WERI-Rb-1 (cell line): ENCODE measurements at places on chromosomes 2 and 18.

- DNase-seq = no peak
Measured at GRCh38 chr2:65495251-65495877, 63.0 kb upstream of the SPRED2 start.

DNA sequence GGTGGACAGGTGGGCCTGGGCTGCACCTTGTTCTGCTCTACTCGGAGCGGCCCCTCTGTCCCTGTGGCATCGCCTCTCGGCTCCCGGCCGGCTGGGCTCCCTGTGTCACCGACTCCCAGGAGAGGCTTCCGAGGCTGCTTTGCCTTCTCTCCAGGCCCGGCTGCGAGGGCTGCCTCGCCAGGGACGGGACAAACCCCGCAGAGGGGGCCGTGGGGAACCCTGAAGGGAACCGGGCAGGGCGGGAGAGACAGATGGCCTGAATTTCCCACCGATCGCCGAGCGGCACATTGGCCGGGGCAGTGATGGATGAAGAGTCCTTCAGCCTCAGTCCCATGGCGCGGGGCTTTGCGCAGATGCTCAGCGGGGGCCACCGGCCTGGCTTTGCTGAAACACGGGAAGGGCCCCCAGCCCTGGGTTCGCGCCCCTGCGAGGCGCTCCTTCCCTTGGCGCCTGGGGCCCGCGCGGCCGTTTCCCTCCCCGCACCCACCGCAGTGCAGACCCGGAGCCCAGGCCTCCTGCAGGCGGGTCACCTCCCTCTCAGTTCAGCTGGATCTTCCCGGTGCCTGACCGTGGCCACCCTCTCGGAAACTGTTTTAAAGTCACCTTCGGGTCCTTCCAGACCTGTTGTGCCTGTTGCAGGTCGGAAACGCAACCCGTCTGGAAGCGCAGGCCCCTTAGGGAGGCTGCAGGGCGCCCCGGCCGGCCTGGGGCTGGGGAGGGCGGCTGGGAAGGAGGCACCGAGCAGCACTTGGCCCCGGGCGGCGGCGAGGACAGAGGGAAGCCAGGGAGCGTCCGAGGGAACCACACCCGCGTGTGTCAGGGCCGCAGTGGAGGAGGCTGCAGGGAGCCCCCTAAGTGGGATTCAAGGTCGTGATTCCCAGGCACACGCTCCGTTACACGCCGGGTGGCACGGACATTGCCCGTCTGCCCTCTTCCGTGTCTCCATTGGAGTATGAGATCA, 341.9 kb upstream of the SALL3 start:
- DNase-seq = peak; percentile 6

DNA sequence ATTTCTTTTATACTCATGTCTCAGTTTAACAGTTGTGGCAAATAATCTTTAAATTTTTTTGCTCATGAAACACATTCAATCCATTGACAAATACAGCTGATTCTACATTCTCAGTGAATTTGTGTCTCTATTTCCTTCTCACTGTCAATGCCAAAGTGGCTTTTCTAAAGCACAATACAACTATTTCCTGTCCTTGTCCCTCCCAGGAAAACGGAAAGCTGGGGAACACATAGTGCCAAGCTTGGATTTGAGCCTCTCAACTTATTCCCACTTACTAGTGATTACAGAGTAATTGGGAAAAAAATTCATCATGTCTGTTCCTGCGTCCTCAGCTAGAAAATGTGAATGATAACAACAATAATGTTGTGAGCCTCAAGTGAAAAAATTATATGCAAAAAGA, 899.7 kb upstream of the CDH2 start:
- DNase-seq = no peak

DNA sequence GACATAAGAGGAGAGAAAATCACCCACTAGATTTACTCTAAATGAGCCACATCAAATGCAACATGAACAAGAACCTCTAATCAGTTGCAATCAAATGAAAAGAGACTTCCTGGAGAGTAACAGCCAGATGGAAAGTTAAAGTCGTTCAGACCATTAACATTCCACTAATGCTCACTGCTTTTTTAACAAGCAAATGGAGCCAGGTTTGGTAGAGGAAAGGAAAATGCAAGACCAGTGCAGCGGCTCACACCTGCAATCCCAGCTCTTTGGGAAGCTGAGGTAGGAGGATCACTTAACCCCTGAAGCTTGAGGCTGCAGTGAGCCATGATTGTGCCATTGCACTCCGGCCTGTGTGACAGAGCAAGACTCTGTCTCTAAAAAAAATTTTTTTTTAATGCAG, 48.5 kb downstream of the CACNB4 start:
- no peak for DNase-seq

- no peak for DNase-seq
Measured at GRCh38 chr2:18156002-18156401, 277.5 kb downstream of the KCNS3 start.

DNA sequence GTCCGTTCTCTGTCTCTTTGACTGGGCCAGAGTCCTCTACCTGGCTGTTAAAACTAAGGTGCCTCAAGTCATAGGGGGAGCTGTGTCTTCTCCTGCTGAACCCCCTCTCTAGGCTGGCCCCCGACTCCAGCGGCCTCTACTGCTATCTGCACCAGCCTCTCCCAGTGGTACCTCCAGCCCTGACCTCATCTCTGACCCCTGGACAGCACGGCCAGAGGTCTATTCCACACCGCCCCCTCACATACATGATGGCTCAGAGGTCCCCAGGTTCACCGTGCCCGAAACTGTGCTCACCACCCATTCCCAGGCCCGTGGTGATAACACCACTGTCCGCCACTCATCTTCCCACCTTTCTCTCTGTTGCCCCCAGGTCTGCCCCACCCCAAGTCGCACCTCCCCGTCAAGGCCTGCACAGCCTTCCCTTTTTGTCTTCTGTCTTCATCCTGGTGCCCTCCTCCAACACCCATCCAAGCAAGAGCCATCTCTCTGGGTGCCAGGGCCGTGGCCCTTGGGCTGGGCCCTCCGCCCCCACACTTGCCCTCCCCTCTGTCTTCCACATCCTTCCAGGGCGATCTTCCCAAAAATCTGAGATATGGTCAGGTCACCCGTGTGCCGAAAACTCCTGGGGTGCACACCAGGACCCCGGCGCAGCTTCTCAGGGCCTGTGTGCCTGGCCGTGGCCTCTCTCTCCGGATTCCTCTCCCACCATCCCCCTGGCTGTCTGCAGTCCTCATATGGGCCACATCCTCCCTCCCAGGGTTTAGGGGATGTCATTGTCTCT, 134.4 kb upstream of the ID2 start:
- DNase-seq = no peak

DNA sequence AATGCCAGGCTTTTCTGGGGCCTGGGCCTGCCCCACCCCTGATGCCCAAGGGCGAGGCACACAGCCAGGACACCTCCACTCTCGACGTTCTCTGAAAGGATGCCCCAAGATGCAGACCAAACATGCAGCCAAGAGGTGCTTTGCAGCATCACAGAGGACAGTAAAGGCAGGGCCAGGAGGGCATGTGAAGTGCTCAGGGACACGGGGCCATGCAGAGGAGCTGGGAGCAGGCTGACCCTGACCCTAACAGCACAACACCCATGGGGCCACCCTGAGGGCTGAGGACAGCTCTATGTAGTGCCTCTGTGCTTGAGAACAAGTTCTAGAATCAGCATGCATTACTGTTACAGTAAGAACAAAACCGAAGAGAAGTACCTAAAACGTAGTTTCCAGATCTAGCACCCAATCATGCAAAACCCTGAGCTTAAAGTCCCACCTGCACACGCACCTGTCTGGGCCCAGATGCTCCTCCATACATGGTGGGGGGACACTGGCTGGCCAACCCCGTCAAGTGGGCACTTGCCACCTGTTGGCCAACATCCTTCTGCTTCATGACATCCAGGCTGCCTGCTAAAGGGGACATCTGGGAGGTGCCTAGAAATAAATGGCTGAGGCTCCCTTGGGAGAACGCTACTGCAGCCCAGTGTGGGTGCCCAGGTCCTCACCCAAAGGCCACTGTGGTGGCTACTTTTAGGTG, 15.4 kb downstream of the HS6ST1 start:
- no peak for DNase-seq

DNA sequence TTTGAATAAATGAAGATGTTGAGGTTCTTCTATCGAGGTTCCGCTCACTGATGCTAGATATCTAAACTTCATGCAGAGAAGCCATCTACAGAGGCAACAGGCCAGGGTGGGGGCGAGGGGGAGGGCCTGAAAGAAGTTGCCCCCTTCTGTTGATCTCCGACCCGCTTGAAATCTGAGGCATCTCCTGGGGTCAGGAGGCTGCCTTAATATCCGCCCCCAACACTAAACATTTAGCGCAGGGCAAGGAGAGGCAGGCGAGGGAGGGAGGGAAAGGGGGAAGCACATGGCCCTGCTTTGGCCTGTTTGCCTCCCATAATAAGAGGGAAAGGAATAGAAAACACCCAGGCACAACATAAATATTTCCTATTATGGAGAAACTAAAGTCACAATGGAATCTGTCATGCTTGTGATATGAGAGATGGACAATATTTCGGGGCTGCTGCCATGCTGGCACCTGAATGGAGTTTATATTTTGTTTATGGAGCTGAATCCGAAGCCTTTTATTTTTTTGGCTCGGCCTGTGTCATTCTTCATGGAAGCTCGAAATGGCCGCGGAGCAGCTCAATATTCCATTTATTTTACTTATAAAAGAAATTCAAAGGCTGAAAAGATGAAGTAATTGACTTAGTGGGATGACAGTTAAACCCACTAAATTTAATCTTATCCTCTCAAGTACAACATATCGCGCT, 221.1 kb downstream of the INSIG2 start:
- DNase-seq = no peak

GRCh38 chr2:200620606-200621390, 35.0 kb downstream of the AOX1 start:
- no peak for DNase-seq

DNA sequence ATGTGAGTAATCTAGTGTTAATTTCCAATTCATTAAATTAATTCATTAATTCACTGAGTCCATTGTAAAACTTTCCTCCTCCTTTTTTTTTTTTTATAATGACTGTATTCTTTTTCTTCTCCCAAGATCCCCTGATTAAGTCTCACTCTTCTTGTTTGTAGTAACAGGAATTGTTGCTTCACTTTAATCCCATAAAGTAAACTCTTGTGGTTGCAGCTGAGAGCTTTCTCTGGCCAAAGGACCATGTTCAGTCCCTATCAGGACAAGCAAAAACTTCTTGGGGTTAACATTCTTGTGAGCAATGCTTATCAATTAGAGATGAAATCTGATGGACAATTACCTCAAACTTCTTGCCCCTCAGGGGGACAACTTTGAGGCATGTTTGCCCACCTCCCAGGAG, 400.2 kb upstream of the SPHKAP start:
- no peak for DNase-seq

DNA sequence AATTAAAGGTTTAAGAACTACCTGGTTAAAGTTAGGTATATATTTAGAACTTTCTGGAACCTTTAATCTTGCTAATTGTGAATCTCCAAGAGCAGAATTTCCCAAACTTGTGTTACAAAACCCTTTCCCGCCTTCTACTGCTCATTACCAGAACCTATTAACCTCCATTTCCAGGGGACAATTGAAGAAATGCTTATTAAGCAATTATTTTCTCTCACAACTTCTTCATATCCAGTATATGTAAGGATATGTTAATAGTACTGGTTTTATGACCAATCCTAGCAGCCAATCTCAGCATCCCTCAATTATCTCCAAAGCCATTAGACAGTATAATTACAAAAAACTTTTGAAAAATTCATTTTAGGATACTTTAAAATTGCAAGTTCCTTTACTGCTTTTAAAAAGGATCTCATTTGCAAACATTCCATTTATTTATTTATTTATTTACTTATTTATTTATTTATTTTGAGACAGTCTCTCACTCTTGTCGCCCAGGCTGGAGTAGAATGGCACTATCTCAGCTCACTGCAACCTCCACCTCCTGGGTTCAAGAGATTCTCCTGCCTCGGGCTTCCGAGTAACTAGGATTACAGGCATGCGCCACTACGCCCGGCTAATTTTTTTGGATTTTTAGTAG, 3.7 kb downstream of the GFPT1 start:
- DNase-seq = no peak

DNA sequence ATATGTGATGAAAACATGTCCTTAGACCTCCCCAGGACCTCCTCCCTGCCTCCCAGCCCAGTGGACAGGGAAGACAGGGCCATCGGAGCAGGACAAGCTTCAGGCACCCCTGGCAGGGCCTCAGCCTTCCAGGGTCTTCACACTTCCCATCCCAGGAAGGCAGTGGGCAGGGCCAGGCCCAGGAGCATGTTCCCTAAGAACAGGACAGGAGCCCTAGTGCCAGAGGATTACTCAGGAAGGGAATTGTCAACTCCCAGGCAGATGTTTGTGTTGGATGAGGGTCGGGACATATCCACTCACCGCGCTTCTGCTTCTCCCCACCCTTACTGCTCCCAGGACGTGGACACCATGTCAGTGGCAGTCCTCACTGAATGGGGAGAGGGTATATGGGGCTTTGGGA, 138.9 kb downstream of the TNS1 start:
- no peak for DNase-seq

DNA sequence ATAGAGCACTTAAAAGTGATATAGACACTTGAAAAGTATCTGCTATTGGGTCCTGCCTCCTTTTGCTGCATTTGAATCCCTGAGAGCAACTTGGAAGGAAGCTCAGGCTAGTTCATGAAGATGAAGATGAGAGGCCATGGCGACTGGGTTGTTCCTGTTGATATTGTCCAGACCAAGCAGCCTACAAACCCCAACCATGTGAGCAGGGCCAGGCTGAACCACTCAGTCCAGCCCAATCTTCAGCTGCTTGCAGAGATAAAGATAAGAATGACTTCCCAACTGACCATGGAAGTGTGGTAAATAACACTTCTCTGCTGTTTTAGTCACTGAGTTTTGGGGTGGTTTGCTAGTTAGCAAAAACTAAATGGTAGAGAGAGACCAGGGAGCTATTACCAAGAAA, 417.6 kb downstream of the SOX11 start:
- no peak for DNase-seq

- no peak for DNase-seq
Measured at GRCh38 chr18:48922801-48923730, 27.7 kb downstream of the SMAD7 start.

DNA sequence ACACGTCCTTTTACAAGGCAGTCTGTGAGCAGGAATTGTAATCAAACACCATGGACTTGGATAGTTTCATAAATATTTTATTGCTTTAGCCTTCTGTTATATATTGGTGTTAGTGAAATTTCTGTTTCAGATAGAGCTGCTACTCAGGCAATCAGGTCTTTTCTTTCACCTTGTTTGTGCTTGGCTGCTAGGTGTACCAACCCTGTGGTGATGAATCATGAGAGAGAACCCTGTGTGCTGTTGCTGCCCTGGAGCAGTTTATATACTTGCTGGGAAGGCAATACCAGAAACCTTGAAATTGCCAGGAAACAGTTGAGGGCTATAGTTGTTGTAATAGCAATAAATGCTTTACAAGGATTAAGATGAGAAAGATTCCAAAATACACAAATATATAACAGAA, 84.5 kb downstream of the FSHR start:
- no peak for DNase-seq

GRCh38 chr2:39920307-39920801, 141.3 kb upstream of the THUMPD2 start:
- DNase-seq = peak; percentile 57

DNA sequence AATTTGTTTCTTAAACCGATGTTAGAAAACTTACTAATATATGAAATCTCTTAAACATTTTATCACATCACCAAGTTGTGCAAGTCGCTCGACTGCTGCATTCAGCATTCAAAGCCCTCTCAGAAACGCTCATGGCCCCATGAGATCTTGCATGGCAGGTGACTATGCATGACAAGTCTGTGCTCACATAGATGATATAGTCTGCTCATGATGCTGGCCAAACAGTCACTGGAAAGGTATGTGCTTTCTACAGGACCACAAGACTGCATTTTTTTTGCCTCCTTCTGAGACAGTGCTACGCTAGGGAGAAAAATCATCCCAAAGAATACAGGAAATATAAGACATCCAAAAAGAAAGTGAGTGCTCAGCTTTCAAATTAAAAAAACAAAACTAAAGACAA, 98.3 kb upstream of the ZBTB14 start:
- DNase-seq = no peak
